AML-193 (cell line): ENCODE measurements at places on chromosomes 2 and 18.

- no peak for DNase-seq
Observed at GRCh38 chr2:39724828-39725144, 54.3 kb downstream of the THUMPD2 start.

DNA sequence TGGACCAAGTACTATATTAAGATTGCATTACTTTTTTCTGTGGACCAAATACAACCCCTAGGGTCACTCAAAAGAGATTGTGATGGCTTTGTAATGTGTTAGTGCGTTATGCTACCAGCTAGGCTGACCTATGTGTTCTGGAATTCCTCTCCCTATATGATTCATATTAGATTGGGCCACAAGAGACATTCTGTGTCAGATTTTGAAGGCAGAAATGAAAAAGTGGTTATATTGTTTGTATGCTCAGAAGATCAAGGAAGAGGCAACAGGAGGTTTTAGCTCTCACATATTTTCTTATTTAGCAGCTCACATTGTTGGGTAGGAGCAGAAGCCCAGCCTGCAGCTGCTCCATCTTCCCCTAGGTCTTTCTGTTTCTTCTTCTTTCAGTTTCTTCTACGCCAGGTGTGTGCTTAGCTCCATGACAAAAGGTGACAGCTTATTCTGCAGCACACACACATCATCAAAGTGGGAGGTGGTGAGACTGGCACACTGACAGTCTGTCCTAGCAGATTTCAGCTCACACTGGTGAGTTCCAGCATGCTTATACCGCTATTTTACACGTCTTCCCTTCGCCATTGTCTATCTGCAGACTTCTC, 156.8 kb upstream of the UBE2E3 start:
- no peak for DNase-seq

GRCh38 chr2:226622484-226622883, 177.1 kb downstream of the IRS1 start:
- DNase-seq, result no peak

DNA sequence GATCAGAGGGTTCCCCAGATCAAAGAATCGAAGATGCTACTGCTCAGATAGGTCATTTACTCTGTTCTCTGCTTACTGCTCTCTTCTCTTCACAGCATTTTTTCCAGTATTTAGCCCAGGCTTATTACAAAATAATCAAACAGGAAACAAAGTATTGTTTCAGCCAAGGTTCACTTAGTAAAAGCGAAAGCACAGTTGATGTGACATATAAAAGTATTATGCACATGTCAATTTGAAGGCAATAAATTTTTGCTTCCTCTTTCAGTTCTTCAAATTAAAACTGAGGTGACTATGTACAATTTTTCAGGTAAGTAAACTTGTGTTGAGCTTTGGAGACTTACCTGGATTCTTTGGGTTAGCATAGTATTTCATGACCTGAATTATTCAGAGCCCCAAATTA, 262.8 kb upstream of the CHST9 start:
- no peak for DNase-seq

DNA sequence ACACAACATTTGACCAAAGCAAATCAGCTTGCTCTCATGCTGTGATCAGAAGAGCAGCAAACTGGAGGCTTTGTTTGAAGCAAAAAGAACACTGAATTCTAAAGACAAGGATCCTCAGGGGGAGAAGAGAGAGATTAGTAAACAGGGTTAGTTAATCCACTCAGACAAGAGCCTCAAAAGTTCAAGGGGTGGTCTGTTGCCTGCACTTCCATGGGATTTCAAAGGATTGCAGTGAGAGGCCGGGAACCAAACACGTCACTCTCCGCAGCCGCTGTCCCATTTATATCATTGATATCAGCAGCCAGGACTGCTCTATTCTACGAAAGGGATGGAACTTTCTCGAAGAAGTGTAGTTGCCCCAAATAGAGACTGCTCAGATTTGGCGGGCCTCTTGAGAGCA, 97.8 kb upstream of the SP3 start:
- DNase-seq, result no peak

DNA sequence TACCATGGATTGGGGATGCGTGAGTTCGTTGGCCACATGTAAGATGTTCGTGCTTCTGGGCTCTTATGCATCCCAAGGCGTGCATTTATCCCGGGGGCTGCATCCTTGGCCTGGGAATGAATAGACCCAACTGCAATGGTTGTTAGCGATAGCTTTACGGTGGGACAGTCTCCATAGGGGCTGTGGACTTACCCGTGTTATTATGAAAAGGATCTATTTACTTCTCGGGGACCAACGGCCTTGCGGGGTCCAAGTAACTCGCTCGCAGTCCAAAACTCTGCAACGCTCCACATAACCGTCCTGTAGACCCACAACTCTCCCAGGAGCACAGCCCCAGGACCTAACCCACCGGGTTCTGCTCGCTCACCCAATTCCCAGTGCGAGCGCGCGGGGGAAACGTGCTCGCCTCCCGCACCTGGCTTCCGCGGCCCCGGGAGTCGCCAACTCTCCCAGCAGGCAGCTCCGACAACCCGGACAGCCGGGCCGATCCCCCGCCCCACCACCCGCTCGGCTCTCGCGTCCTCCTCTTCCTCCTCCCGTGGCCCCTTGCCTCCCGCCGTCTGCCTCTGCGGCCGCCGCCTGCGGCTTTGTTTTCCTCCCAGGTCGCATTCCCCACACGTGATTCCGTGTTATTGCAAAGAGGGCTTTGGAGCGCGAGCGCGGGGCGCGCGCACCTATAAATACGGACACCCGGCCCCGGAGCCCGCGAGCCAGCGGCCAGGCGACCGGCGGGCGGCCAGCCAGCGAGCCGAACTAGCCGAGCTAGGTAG, at the start of gene CABLES1:
Gene CABLES1, plus strand, starts transcription at position 706 of the 770 bp plus-strand sequence. CDS start 278 bp downstream, outside the sequence.
- no peak for DNase-seq
